ENCODE measurements at places on chromosomes 2 and 18.

DNA sequence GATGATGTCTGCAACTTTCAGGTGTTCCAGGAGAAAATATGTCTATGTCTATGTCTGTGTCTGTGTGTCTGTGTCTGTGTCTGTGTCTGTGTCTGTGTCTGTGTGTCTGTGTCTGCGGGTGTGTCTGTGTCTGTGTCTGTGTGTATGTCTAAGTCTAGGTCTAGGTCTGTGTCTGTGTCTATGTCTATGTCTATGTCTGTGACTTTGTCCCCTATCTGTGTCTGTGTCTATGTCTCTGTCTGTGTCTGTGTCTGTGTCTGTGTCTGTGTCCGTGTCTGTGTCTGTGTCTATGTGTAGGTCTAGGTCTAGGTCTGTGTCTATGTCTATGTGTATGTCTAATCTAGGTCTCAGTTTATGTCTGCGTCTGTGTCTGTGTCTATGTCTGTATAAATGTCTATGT, 10.5 kb downstream of the IL1R2 start:
- DNase-seq: no peak

GRCh38 chr2:42693688-42694479, 70.1 kb downstream of the OXER1 start:
- DNase-seq: no peak

- no peak for DNase-seq
Observed at GRCh38 chr18:3726238-3726951, 276.4 kb downstream of the TGIF1 start.

DNA sequence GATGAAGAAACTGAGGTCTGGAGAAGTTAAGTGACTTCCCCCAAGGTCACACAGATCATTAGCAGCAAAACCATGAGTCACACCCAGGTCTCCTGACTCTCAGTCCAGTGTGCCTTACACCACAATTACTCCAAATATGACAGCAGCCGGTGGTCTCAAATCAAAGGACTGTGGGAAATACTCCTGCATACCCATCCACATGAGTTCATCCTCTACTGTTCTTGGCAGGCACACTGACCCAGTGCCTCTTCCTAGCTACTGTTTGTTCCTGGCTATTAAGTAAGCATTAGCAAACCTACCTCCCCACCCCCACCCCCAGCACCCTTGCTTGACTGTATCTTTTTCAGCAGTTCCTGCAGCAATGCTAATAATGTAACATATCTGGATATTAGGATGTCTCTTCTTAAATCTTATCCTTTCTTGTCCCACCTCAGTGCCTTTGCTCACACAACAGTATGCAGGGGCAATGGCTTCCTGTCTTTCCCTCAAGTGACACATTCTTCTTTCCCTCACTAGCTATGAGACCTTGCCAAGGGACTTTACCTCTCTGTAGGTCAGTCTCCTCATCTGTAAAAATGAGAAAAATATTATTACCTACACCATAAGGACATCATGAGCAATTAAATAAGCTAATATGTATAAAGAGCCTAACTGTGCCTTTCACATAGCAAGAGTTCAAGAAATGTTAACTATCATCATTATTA, 46.2 kb downstream of the FAM98A start:
- DNase-seq: no peak

- DNase-seq: no peak
Observed at GRCh38 chr18:48948112-48949049, 2.4 kb downstream of the SMAD7 start.

DNA sequence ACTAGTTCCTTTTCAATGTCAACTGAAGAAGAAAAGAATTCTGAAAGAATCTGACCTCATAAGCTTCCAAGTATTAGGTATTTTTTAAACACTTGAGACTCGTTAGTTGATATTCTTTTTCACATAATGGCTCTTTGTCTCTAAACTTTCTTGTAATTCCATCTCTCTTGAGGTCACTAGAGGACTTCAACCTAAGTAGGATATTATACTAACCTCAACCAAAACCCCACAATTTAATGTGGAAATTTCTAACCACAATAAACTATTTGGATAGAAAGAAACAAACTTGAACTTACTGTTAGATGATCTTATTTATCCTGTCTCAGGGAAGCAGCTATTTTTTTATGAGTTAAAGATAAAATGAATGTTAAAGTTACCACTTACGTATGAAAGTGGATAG, 206.9 kb upstream of the FSIP2 start:
- no peak for DNase-seq

GRCh38 chr2:218882461-218882816, 1.8 kb downstream of the WNT10A start:
- DNase-seq: no peak

DNA sequence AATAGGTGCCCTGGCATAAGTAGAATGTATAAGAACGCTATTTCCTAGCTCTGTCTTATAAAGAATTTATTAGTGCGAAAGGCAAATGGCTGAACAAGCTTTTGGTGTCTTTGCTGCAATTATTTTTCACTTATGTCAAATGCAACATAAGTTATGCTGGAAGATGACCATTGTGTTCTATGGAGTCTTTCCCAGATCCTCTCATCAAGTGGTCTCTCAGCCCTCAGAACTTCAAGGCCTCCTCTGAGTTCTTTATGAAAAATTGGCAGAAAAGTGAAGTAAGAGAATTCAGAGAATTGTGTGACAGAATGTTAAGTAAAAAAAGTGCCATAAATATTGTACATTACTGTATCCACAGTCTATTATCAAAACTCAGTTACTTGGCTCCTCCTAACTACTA, 75.2 kb downstream of the RIT2 start:
- no peak for DNase-seq

- no peak for DNase-seq
Observed at GRCh38 chr2:28590496-28591301, 94.8 kb downstream of the PLB1 start.

DNA sequence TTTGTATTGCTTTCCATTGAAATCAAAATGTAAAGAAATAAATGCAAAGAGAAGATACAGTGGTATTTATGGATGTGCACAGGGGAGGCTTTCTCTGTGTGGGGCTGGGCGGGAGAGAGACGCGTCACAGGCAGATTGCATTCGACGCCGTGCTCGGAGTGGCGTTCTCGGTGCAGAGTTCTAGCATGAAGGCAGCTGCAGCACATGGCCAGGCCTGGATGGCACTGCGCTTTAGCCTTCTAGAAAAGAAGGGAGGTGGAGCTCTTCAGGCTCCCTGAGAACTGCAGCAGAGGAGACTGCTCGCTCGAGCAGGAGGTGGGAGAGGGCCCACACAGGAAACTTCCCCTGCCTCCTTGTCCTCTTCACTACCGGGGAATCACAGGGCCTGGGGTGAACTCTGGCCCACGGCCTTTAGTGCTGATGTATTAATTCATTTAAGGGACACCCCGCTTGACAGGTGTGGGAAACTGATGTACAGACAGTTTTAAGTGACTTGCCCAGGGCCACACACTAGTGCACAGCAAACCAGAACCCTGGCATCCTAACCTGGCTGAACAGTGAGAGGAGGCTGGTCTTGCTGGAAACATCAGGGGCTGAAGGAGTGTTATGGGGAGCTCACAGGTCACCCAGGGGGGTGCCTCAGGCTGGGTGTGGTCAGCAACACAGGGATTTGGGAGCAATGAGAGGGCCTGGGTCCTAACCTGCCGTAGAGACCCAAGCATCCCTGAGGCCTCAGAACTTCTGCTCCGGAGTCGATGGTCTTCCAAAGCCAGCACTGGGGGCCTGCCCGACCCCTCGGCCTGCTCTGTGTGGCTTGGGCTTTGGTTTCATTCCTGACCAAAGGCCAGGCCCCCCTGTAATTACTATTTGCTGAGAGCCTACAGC, 199.9 kb downstream of the HDAC4 start:
- no peak for DNase-seq

DNA sequence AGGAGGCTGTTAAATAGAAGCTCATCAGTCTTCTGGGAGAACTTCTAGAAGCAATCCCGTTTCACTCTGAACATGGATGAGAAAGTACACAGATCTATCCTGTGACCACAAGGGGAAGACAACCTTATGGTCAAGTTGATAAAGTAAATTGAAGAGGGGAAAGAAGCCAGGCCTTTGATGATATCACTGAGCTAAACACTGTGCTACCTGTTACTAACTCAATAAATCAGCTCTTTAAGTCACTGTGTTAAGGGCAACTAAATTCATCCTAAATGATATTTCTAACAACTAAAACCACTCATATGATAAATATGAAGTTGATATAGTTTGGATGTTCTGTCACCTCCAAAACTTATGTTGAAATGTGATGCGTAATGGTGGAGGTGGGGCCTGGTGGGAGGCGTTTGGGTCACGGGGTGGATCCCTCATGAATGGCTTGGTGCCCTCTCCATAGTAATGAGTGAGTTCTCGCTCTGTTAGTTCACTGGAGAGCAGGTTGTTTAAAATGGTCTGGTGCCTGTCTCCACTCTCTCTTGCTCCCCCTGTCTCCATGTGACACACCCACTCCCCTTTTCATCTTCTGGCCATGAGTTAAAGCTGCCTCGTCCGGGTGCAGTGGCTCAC, 23.6 kb downstream of the OLA1 start:
- DNase-seq: no peak

DNA sequence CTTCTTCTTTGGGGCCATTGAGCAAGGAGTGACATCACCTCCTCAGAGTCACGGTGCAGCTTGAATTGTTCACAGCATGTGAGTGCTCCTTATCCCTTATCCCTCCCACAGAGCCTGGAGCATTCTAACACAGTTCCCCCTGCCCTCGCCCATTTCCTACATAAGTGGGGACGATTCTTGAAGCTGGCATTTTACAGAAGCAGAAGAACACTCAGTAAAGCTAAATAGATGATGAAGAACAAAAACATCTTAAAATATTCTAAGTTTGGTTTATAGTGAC, 135.8 kb upstream of the APCDD1 start:
- no peak for DNase-seq

DNA sequence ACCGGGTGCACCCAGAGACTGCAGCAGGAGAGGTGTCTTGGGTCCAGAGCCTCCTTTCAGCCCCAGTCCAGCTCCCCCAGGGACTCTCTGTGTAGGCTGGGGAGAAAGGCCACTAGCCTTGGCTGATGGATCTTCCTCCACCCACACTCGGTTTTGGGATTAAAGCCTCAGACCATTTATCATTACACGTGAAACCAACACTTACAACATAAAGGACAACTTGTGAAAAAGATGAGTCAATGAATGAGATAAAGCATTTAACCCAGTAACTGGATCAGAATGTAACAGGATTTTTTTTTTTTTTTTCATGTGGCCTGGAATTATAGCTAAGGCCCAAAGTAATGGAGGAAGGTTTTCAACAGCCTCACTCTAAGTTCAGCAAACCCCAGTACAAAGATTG, 32.1 kb downstream of the NAT8 start:
- no peak for DNase-seq

DNA sequence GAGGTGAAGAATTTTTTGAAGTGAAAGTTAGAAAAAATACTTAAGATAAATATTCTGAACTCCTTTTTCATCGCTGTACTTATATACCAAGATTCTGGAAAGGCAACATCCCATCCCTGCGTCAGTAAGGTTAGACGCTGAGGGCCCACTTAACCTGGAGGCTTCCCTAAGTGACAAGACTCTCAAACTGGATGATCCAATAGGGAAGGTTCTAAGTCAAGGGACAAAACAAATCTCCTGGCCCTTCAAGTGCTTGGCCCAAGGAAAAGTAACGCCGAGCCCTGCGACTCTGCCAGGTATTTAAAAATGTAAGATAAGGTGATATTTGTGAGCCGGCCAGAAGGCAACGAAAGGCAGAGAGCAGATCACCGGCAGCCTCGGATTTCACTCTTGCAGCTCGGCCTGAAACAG, 1.3 kb downstream of the STK39 start:
- DNase-seq: no peak

- no peak for DNase-seq
Observed at GRCh38 chr18:48562075-48562474, 23.2 kb downstream of the CTIF start.

- DNase-seq: no peak
Observed at GRCh38 chr2:200455958-200456421, 53.9 kb downstream of the KCTD18 start.

- no peak for DNase-seq
Observed at GRCh38 chr2:234491897-234492296, 5.0 kb downstream of the ARL4C start.

DNA sequence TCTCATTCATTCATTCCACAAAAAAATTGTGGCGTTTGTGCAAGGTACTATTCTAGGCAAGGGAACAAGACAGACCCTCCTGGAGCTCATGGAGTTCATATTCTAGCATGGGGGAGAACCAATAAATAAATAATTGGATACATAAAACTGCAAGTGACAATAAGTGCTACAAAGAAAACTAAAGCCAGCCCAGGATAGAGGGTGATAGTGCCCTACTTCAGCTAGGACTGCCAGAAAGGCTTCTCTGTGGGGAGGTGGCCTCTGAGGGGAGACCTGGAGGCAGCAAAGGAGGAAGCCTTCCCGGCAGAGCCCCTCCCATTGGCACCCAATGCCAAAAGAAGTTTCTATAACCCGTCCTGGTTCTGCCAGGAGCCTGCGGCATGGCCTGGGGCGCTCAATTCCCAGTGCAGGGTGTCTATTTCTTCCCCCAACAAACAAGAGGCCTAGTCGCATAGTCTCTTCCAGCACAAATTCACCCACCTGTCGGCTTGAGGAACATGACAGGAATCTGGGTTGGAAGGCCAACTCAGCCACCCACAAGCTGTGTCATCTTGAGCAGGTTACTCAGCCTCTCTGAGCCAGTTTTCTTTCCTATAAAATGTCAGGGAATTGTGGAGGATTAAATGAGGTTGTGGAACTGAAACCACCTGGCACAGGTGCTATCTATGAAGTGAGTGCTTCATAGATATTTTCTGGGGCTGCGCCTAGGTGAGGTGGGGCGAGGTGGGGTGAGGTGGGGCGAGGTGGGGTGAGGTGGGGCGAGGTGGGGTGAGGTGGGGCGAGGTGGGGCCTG, 94.3 kb downstream of the ZFP36L2 start:
- no peak for DNase-seq

DNA sequence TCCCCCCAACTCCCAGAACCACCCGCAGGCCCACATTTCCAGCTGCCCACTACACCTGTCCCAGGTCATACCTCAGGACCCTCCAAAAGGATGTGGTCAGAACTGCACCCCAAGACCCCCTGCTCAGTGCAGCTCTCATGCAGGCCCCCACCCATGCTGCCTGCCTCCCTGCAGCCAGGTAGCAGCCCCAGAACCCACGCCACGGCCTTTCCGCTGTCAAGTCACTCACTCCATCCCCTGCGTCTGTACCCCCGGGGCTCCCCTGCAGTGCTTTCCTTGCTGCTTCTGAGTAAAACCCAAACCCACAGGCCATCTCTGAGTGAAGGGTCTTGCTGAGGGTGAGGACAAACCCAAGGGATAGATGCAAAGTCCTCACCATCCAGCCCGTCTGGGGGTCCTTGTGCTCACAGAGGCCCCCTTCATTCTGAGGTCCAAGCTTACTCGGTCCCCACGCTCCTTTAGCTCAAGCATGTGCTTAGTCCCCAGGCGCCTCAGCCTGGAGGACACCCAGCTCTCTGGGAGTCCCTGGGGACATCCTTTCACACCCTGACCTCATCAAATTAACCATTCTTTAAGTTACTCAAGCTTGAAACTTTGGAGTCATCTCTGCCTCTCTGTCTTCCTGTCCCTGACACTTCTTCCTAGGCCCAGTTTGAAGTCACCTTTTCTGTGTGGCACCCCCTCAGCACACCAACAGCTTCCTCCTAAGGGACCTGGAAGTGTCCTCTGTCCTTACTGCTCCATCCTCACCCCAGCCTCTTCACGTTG, 130.1 kb downstream of the SMAD7 start:
- no peak for DNase-seq
